WTC11 (cell line): ENCODE measurements at places on chromosomes 6 and 20. TPM values are rescaled to one million over a fixed set of nuclear protein-coding genes. Genes with fewer than 3 reads are reported as not detected.

DNA sequence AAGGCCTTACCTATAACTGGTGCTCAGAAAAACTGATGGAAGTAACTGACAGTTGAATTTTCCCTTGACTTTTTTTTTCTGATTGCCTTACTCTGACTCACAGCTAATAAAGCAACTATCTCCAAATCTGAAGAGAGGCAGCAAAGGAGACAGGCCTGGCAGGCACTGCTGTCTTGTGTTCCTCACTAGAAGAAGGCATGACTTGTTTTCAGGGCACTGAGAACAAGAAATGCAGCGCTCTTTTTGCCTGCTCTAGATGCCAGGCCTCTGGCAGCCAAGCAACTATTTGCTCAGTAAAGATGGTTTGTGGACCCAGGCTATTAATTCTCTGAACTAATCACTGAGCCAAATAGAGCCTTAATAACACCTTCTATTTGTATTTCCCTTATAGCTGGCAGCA, 155.1 kb downstream of the PRDM13 start:
- DNase-seq: no peak

GRCh38 chr6:37321101-37321500, 32.7 kb upstream of the RNF8 start:
- DNase-seq: no peak

DNA sequence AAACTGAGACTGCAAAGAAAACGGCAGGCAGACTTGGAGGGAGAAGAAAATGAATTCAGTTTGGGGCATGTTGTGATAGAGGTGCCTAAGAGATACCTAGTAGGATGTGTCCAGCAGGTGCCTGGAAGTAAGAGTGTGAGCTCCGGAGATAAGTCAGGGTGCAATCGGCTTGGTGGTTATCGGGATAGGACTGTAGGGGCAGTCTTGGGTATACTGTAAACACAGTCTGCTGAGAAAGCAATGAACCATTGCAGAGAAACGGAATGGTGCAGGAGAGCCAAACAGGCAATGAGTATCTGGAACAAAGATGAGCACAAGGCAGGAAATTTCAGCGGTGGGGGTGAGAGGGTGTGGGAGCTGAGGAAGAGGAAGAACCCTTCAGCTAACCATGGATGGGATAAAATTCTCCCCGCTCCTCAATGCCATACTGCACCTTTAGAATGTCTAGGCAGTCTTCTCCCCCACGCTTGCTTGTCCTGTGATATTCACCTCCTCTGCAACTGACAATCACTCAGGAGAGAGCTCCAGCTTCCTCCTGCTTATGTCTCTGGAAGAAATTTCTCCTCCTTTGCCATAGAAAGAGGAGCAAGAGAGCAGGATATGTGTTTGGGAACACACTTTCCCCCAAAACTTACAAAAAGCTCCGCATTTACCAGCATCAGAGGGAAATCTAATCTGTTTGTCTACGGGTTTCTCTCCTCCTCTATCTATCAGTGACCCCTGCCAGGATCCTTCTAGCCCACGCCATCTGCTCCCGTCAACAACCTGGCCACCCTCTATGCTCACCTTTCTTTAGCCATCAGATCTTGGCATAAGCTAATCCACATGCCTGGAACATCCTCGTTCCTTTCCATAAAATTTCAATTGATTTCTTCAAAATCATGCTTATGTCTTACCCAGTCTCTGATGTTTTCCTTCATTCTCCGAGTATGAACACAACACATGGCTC, 381.7 kb upstream of the JARID2 start:
- no peak for DNase-seq

DST gene
- 102 to 132 TPM (median 105 TPM) in 3 replicates for total RNA-seq

GRCh38 chr6:162845972-162846371, 118.2 kb downstream of the PACRG start:
- DNase-seq: no peak

CGAS gene
- 5.6 to 6.4 TPM (median 5.7 TPM) in 3 replicates for total RNA-seq

GRCh38 chr6:36721369-36722140, 23.9 kb downstream of the RAB44 start:
- no peak for DNase-seq

DNA sequence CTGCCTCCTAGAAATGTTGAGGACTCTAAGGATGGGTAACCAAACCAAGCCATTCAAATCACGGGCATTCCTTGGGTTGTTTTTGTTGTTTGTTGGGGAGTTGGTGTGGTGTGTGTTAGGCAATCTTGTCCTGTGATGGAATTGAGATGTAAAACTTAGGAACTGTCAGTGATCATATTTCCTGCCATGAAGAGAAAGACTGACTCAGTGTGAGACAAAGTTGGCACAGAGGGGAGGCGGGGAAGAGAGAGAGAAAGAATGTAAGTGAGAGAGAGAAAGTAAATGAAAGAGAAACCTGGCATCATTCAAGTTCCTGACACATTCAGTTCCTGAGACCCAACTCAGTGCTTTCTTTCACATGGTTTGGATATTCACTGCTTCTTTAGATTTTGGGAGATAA, 21.6 kb upstream of the FBXO30 start:
- DNase-seq: no peak

CCN6 gene
- total RNA-seq: not detected in 3 replicates

DNA sequence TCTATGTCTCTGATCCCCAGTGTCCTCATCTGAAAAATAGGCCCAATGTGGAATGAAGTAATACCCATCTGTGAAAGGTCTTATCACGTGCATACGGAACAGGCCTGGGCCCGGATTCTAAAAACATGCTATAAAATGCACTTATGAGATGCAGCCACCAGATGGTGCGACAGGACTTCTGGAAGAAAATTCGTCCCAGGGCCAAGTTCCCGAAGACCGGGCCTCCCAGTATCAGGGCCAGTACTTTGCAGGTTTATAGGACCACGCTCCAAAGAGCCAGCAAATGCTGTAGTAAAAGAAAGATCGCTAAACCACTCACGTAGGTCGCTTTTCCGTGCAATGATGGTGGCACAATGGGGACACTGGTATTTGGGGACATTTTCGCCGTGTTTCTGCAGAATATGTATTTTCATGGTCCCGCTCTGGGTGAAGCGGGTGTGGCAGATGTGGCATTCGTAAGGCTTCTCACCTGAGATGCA, 10.6 kb downstream of the CTCFL start:
- peak; percentile 71 for DNase-seq

RAB22A gene
- 5.7 to 6.6 TPM (median 6.0 TPM) in 3 replicates for total RNA-seq
